IMR-90 (cell line): ENCODE measurements at places on chromosomes 4 and X. TPM values are rescaled to one million over a fixed set of nuclear protein-coding genes. Genes with fewer than 3 reads are reported as not detected.

The GDI1 gene
- 113 and 117 TPM in 2 replicates for total RNA-seq

The RTL5 gene
- 0.56 and 0.90 TPM in 2 replicates for total RNA-seq

The INTU gene
- 10.8 and 12.5 TPM in 2 replicates for total RNA-seq

The PPP1R3F gene
- 0.72 and 1.1 TPM in 2 replicates for total RNA-seq

The OTC gene
- not detected in 2 replicates for total RNA-seq

The CENPVL1 gene
- not detected in 2 replicates for total RNA-seq

The DSPP gene
- not detected in 2 replicates for total RNA-seq

The GC gene
- not detected in 2 replicates for total RNA-seq

The HERC6 gene
- total RNA-seq, result 0.83 and 1.6 TPM in 2 replicates

The MAGEE2 gene
- total RNA-seq, result not detected in 2 replicates

The XAGE3 gene
- not detected in 2 replicates for total RNA-seq

The RAB40A gene
- total RNA-seq, result under 0.01 TPM in 2 replicates

The AFAP1 gene
- total RNA-seq, result 48.2 and 60.3 TPM in 2 replicates

The YY2 gene
- total RNA-seq, result 0.72 and 1.1 TPM in 2 replicates

The BGN gene
- total RNA-seq, result 10.0 and 11.3 TPM in 2 replicates

The OSTC gene
- 479 and 13,576 TPM in 2 replicates for total RNA-seq

The RHOXF2B gene
- total RNA-seq, result not detected in 2 replicates

The DUSP9 gene
- under 0.01 TPM in 2 replicates for total RNA-seq

The BEX1 gene
- total RNA-seq, result 0.18 TPM in 1 of 2 replicates, not detected in the other

The NEUROG2 gene
- total RNA-seq, result not detected in 2 replicates

The GATA1 gene
- total RNA-seq, result not detected in 2 replicates

The CHRNA9 gene
- not detected in 2 replicates for total RNA-seq

The FGB gene
- not detected in 2 replicates for total RNA-seq

The ACOT9 gene
- total RNA-seq, result 47.3 and 63.6 TPM in 2 replicates

The MAMLD1 gene
- total RNA-seq, result 1.4 TPM in 2 replicates

The CLDN34 gene
- under 0.01 TPM in 1 of 2 replicates, not detected in the other for total RNA-seq

The SEC24B gene
- 19.0 and 19.4 TPM in 2 replicates for total RNA-seq

The STK32B gene
- 5.8 and 6.3 TPM in 2 replicates for total RNA-seq

The FHL1 gene
- 41.9 and 69.4 TPM in 2 replicates for total RNA-seq

The TECRL gene
- not detected in 2 replicates for total RNA-seq
